ENCODE measurements at places on chromosomes 16 and 17.

GRCh38 chr17:17535957-17536356 lies 39.8 kb upstream of the RASD1 start:
- DNase-seq: no peak

- no peak for DNase-seq
Measured at GRCh38 chr16:19840524-19841110, 44.0 kb downstream of the GPRC5B start.

- no peak for DNase-seq
Measured at GRCh38 chr17:28407130-28407973, 1.3 kb upstream of the SLC46A1 start.

DNA sequence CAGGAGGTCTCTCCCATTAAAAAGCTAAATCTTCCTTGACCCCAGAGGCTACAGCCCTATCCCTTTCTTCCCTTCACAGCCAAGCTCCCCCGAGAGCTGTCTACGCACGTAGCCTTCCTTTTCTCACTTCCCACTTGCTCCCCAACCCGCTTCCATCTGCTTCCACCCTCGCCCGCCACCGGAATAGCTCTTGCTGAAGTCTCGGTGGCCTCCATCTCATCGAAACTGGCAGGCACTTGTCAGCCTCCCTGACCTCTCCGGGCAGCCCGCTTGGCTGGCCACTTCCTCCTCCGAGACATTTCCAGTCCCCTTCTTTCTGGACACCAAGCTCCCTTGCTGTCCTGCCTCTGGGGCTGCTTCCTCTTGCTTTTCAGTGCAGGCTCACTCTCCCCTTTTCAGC lies 10.7 kb upstream of the EPOP start:
- DNase-seq: no peak

GRCh38 chr17:44355642-44356099 lies 8.0 kb downstream of the FAM171A2 start:
- DNase-seq: no peak

Data from activated CD4-positive, alpha-beta T cell treated with anti-CD3 and anti-CD28 coated beads, Interleukin-2, amount 50 U/mL, for 48 hours (primary cell).